ENCODE measurements at places on chromosomes 4 and X.

DNA sequence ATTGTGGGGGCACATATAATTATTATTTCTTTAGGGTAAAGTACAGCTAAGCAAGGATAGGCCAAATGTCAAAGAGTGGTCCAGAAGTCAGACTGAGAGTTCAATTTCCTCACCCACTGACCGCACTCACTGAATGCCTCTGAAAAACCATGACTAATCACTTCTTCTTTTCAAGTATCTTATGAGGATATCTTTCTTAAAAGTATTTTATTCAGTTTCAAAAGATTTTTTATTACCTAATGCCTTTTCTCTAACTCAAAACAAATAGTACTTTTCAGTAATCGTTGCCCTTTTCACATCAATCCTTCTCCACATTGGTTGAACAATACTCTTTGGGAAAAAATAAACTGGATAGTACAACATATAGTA, 61.7 kb upstream of the CAMK2D start:
- DNase-seq, result no peak

- DNase-seq, result no peak
Measured at GRCh38 chrX:107123750-107124149, 5.1 kb upstream of the RBM41 start.

- no peak for DNase-seq
Measured at GRCh38 chr4:39571504-39571903, 44.3 kb upstream of the UGDH start.

DNA sequence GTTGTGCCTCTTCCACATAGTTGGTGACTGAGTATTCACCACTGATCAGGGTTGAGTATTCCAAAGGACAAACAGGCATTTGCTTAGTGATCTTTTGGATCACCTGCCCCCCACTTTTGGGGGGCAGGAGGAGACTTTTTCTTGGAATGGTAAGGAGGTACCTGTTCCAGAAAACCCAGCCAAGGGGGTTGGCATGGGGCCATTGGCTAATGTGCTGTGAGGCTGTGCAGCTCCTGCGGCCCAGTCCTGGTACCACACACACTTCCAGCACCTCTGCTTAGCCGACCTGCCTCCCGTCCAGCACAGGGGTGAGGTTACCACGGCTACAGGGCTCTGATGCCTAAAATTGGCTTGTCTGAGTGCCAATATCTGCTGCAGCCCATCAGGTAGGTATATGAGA, 40.1 kb upstream of the MGST2 start:
- DNase-seq, result no peak

GRCh38 chr4:152346979-152347378, 188.9 kb downstream of the FBXW7 start:
- DNase-seq, result no peak

All from activated CD8-positive, alpha-beta memory T cell treated with anti-CD3 and anti-CD28 coated beads for 4 hours (primary cell).